Activated CD4-positive, alpha-beta memory T cell treated with anti-CD3 and anti-CD28 coated beads, Interleukin-2, amount 10 ng/mL, durations not matched to agents 7 days and 5 days (primary cell): ENCODE measurements at places on chromosomes 3 and 15. TPM values are rescaled to one million over a fixed set of nuclear protein-coding genes. Genes with fewer than 3 reads are reported as not detected.

Gene TSC22D2
- total RNA-seq, result 15.0 TPM

Gene REC114
- total RNA-seq, result not detected

Gene CCDC54
- total RNA-seq, result not detected

Gene CTXN2
- not detected for total RNA-seq

Gene CFAP100
- total RNA-seq, result not detected

Gene CPLX3
- 0.18 TPM for total RNA-seq

Gene THBS1
- total RNA-seq, result 1.5 TPM

GRCh38 chr3:171782617-171783016 lies 27.7 kb downstream of the PLD1 start:
- no peak for DNase-seq

GRCh38 chr3:189849262-189849661 lies 218.1 kb downstream of the TP63 start:
- no peak for DNase-seq

DNA sequence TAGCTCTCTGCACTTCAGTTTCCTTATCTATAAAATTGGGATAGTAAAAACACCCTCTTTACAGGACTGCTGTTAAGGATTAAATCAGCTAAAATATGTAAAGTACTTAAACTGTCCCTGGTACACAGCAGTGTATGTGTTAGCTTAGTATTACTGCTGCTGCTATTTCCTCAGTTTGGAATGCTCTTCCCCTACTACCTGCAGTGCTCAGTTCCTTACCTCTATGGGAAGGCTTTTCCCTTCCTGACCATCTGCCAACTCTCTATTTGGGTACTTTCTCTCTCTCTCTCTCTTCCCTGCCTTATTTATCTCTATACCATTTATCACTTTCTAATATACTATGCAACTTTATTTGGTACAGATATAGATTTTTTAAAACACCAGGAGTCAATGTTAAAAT lies 26.5 kb downstream of the KPNA4 start:
- no peak for DNase-seq

DNA sequence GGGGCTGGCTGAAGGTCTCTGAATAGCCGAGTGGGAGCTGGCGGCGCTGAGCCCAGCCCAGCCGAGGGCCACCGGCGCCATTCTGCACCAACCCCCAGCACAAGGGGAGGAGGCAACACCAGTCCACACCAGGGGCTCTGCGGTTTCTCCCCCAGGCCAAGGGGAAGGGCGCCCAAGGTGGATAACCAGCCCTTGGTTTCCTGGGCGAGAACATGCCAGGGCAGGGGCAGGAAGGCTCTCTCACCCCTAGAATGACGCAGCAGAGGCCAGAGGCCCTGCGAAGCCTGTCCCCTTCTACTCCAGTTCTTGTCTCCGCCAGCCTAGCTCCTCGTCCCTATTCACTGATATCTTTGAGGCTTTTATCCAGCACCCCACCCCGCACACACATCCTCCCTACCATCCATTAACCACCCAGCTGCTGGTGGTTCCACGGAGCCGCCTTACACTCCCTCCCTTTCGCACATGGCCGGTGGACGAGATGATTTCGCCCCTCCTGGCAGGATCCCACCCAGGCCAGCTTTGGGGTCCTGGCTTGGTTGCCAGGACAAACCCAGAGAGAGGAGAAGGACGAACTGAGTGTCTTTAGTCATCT lies 1.3 kb downstream of the RBPMS2 start:
- DNase-seq, result no peak

DNA sequence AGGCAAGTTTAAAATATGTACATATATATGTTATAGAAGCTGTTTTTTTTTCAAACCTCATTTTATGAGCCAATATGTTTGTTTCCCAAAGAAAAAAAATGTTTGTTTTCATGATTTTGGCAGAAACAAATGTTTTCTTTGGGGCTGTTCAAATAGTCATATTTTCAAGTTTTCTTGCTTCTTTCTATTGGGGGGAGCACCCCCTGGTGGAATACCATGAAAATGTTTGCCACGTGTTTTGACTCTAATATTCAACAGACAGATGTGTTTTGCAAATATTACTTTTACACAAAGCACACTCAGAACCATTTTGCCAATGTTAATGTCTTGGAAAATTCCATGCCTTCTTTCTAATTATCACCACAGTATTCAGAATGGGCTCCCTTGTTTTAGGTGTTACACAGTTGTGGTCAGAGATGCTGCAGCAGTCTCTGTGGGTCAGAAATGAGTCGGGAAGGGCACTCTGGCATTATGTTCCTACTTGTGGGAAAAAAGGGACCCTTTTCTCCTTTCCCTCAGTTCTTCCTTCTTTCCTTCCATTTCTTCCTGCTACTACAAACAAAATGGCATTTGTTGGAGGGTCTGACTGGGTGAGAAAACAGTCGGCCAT lies 817.0 kb downstream of the TUSC7 start:
- no peak for DNase-seq

- no peak for DNase-seq
Observed at GRCh38 chr3:8856071-8856470, 86.7 kb upstream of the OXTR start.

GRCh38 chr15:55221090-55222011 lies 24.6 kb upstream of the RSL24D1 start:
- peak; percentile 46 for DNase-seq

GRCh38 chr3:196969134-196969659 lies 564 bp upstream of the PIGZ start:
- peak; percentile 54 for DNase-seq

DNA sequence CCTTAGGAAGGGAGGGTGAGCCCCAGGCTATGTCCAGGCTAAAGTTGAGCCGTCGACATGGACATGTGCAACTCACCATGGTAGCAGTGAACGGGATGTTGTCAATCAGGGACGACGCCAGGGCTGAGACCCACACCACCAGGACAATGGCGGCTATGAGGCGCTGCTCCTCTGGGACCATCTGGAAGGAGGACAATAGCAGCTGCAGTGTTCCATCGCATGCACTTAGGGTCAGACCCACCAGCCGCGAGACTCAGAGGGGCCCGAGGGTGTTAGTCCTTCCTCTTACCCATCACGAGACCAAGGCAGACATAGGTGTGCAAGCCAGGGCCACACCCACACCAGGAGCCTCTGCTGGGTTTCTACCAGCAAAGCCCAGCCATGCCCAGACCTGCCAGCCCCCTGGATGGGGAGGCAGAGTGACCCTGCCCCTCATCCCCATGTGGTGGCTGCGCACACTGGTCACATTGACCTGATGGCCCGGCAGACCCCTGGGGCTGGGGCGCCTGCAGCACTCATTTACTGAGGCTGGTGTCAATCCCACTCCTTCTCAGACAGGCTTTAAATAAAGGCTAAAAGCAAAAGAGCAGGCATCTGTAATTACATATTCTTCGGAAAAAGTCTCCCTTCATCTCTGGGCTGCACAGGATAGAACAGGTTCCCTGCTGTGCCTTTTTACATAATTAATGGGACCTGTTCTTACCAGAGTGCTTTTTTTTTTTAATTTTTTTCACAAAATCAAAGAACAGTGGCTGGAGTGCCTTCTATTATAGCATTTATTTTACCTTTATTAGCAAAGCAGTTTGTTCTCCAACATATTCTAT lies 227.8 kb downstream of the OCA2 start:
- DNase-seq, result no peak

GRCh38 chr3:117788061-117788460 lies 1078.5 kb downstream of the TUSC7 start:
- no peak for DNase-seq
